ENCODE measurements at places on chromosomes 5 and 9.

- no peak for DNase-seq
These were observed 14.8 kb downstream of the PDGFRB start for GRCh38 chr5:150140830-150141229.

DNA sequence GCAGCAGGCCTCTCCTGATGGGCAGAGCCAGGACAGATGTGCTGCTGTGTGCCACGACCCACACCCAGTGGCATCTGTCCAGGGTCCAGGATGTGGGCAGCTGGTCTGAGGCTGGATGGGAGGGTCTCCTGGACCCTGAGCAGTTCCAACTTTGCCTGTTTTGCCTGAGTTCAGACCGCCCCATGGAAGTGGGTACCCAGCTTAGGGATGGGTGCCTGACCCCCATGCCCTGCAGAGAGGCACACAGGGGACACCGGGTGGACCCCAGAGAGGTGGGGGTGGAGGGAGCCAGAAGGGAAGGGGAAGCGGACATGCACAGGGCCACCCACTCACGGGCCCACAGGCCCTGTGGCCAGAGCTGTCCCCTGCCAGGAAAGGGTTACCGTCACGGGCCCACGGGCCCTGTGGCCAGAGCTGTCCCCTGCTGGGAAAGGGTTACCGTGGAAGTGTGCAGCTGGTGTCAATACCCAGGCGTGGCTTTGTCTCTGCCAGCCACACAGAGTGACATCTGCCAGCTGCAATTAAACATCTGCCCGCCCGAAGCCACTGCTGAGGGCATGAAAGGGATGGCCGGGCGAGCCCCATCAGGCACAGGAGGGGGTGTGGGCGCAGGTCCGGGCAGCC, 50.0 kb downstream of the NACC2 start:
- DNase-seq, result no peak

DNA sequence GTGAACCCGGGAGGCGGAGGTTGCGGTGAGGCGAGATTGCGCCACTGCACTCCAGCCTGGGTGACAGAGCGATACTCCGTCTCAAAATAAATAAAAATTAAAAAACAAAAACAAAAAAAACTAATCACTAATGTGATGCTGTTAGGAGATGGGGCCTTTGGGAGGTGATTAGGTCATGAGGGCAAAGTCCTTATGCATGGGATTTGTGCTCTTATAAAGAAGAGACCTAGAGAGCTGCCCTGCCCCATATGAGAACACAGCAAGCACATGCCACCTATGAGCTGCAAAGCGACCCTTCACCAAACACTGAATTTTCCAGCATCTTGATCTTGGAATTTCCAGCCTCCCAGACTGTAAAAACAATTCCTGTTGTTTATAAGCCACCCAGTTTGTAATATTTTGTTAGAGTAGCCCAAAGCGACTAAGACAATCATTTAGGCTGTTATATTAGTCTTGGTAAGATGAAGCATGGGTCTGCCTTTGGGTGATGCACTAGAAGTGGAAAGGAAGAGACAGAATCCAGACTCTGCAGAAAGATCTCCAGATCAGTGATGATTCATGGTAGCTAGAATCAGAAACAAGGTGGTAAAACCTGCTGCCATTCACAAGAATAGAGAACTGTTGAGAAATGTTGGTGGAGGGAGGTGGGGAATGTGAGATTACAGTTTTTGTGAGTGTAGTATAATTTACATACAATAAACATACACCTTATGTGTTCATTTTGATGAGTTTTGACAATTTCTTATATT, 26.2 kb downstream of the GPR21 start:
- DNase-seq, result no peak

DNA sequence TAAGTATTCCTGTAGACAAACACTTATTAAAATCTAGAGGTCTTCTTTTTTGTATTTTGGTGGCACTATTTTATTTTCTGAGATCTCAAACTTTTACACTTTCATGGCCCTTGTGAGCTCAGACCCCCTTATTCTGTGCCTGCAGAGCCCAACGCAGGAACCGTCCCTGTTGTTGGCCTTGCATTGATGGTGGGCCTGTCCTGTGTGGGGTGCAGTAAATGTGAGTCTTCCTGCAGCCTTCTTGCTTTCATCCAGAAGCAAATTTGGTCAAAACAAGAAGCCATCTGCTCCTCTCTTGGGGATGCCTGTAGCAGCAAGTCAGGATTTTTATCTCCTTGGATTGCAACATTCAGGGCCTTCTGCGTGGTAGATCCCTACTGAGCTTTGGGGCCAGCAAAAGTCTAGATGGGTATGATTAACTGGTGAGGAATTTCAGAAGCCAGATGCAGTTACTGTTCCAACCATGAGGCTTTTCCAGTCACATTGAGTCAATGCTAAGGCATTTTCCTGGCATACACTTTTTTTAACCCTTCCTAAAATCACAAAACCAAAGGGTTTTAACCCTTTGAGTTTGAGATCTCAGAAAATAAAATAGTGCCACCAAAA, 31.7 kb downstream of the BASP1 start:
- no peak for DNase-seq

- no peak for DNase-seq
These were observed 661.8 kb downstream of the SEMA5A start for GRCh38 chr5:8884029-8884428.

GRCh38 chr9:121153642-121154041, 48.0 kb downstream of the RAB14 start:
- no peak for DNase-seq

DNA sequence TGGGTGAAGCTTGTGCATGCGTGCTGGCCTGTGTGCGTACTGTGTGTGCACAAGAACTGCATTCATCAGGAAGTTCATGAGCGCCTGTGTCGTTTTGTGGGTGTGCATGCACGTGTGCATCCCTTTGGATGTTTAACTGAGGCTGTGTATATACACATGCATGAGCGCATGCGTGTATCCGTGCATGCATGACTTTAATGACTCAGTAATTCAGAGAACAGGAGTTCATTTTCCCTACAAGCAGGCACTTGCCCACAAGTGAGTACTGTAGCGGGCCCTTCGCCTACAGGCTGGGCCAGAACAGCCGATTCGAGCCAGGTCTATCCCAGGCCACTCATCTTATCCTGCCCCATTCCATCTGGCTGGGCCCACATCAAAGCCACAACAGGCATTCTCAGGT, 29.8 kb downstream of the CORO2A start:
- DNase-seq, result no peak

GRCh38 chr9:137270929-137271695, 6.4 kb upstream of the TOR4A start:
- no peak for DNase-seq

DNA sequence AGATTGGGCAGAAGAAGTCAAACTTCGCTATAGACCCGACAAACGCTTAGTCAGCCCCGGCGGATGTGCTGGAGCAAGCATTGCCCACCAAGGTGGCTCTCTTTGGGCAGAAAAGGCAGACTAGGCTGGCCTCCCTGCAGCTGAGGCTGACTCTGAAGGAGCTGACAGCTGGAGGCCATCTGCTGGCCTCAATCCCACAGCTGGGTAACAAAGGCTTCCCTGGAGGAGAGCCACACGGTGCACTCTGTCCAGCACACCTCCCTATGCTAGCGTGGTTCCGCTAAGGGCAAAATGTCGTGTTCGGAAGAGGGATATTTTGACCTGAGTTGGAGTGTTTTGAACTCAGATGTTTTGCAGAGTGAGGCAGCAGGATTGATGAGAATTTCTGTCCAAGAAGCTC, 103.5 kb upstream of the PTCH1 start:
- DNase-seq, result no peak

GRCh38 chr5:18745988-18746615, 1111.8 kb downstream of the TAF11L14 start:
- no peak for DNase-seq

DNA sequence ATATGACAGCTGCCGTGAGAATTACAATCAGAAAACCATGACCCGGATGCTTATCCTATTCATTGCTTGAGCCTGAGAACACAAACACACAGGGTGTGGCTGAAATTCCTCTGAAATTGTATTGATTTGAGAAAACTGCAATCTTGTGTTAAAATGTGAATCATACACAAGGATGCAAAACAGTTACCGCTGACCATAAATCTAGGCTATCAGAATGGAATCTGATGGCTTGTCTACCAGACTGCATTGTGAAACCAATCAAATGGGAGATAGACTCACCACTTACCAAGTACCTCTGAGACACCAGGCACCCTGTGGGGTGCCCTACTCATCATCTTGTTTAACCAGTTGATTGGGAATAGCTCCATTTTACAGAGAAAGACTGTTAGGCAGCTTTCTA, 188.7 kb upstream of the MSX2 start:
- DNase-seq, result no peak
